Brain (organoid and tissue), 16 donors: ENCODE measurements at places on chromosomes 4 and X.

DNA sequence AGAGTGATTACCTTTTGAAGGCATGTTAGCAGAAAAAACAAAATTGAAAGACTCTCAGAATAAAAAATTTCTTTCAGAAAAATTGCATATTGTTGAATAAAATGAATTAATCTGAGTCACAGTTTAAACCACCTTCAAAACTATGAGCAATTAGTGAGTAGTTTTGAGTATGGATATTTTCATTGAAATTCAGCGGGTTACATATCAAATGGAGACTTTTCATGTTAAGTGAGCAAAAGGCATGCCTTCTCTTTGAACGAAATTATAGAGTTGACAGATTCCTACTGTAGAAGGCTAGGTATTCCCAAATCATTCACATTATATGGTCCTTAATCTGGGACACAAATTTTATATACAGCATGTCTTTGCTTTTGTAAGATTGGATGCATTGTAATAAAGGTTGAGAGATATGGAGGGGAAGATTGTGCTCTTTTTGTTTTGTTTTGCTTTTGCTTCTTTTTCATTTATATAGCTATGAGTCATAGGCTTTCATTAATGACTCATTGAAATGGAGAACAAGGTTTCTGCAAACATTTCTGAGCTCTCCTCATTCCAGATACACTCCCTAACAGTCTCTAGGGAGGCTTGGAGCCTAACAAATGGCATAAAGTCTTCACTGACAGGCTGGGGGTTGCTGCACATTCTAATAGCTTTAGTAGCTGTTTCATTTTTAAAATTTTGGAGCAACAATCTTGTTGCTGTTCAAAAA is 21.6 kb downstream of the PCDH18 start:
- no peak for DNase-seq

- DNase-seq = peak; percentile 38
These were observed 193.6 kb upstream of the BANK1 start for GRCh38 chr4:101596781-101597552.

GRCh38 chr4:53640576-53641453 is 49.5 kb upstream of the LNX1 start:
- peak; percentile 69 for DNase-seq

DNA sequence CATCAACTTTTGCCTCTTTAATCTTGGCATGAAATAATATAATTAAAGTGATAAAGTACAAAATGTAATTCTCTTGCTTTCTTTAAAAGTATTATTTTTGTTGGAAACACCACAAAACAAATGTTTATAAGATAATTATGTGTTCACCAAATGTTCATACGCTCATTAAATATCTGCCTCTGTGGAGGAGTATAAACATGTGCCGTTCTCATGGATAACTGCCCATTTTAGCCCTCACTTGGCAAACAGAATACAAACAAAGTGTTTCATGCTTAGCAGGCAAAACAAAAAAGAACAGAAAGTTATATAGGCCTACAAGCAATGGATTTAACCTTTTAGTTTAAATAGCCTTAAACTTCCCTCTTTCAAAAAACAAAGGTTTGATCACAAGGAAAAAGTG is 800.5 kb upstream of the DIAPH2 start:
- no peak for DNase-seq

GRCh38 chrX:15160558-15161095 is 109.3 kb downstream of the ASB9 start:
- no peak for DNase-seq

DNA sequence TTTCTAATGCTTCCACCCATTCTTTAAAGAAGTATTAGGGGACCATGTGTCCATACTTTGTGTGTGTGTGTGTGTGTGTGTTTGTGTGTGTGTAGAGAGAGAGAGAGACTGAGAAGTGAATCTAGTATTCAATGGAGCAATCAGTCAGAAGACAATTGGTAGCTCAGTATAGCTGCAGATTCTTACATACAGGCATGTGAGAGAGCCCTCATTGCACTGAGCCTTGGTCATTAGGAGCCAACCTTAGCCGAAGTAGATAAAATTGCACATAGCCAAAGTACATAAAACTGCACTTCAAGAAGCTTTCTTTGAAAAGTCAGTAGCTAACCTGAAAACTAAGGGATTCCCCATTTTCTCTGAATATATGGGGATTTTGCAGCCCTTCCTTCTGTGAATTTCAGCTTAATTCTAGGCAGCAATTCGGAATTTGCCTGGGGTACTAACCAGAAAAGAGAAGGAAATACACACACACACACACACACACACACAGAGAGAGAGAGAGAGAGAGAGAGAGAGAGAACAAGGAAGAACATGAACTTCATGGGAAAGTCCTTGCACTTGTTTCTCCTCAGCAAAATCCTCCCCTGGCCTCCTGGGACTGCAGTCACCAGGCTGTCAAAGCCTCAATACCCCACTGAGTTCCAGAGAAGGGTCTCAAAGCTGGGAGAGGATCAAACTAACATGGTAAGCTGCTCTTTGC is 1.7 kb upstream of the PRDM8 start:
- no peak for DNase-seq

- peak; percentile 10 for DNase-seq
These were observed 407 bp downstream of the IL13RA1 start for GRCh38 chrX:118727686-118728339.
